ENCODE measurements at places on chromosomes 3 and 15.

GRCh38 chr3:168738527-168739325, 643.0 kb upstream of the GOLIM4 start:
- no peak overlapping the region for H3K4me3 ChIP-seq
- H3K4me1 ChIP-seq: no peaks in the 10 kb centered on the region
- no peaks in the 10 kb centered on the region for H3K36me3 ChIP-seq
- no peak overlapping the region for H3K27ac ChIP-seq
- H3K27me3 ChIP-seq: no peaks in the 10 kb centered on the region

- peak; percentile 23 for DNase-seq
- H3K4me1 ChIP-seq: peaks cover 20% of the 10 kb centered on the region
- H3K27me3 ChIP-seq: no peaks in the 10 kb centered on the region
- no peak overlapping the region for H3K4me3 ChIP-seq
- no peak overlapping the region for H3K27ac ChIP-seq
These were observed 180.9 kb upstream of the TLE3 start for GRCh38 chr15:70278644-70279043.

- no peaks in the 10 kb centered on the region for H3K36me3 ChIP-seq
- H3K27ac ChIP-seq: no peak overlapping the region
- no peak for DNase-seq
- H3K27me3 ChIP-seq: no peaks in the 10 kb centered on the region
These were observed 127.0 kb upstream of the ROBO2 start for GRCh38 chr3:76912841-76913383.

DNA sequence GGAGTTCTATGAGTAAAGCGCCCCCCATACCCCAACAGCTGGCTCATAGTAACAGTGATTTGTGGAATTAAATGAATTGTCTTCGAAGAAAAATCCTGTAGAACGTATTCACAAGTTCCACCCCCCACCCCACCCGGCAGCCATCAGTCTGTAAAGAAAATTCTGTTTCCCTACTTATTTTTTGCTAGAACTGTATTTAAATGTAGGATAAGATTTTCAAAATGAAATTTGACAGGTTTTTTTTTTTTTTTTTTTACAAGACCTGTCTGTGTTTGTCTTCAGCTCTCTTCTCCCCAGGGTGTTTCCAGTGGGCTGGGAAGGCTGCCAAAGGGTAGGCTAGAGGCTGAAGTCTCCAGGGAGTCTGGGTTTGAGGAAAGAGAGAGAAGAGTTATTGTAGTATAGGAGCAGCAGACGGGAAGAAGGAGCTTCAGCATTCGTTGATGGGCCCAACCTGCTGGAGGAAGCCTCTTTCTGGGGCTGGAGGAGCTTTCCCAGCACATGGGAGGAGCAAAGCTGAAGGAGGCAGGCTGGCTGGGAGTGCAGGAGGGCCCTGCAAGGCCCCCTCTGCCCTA, 130.6 kb upstream of the SEMA6D start:
- H3K27me3 ChIP-seq: no peaks in the 10 kb centered on the region
- no peak overlapping the region for H3K27ac ChIP-seq
- H3K4me1 ChIP-seq: no peaks in the 10 kb centered on the region
- no peaks in the 10 kb centered on the region for H3K36me3 ChIP-seq
- DNase-seq: no peak

DNA sequence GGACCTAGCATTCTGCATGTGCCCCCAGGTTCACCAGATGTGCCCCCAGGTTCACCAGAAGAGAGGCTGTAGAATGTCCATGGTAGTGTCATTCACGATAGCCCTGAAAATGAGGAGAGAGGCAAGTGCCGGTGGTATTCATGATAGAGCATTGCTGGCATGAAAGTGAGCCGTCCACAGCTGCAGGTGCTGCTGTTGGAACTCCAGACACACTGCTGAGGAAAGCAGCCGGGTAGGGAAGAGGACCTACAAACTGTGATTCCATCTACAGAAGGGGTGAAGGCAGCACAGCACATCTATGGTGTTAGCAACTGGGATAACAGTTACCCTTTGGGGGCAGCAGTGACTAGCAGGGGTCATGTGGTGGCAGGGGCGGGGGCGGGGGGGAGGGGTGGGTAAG, 125.0 kb upstream of the PLXNA1 start:
- H3K27me3 ChIP-seq: no peaks in the 10 kb centered on the region
- no peak for DNase-seq
- no peak overlapping the region for H3K27ac ChIP-seq

DNA sequence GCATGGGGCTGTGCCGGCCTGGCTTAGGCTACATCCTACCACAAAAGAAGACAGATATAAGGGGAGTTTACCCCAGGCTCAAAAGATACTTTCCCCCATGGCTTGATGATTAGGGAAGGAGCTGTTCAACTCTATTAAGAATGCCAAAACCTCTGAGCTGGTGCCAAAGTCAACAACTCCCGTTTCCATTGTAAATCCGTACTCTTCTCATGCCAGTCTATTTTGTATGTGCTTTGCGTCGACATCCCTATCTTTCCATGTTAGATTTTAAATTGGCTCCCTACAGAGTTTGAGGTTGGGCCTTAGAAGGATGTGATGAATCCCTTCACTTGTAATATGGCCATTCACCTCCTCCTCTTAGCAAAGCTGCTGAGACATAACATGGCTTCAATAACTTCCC, 46.9 kb downstream of the RLBP1 start:
- H3K27me3 ChIP-seq: no peaks in the 10 kb centered on the region
- H3K27ac ChIP-seq: no peak overlapping the region
- peaks cover 59% of the 10 kb centered on the region for H3K36me3 ChIP-seq
- H3K4me1 ChIP-seq: peaks cover 33% of the 10 kb centered on the region

- H3K4me1 ChIP-seq: peaks cover 14% of the 10 kb centered on the region
- no peak overlapping the region for H3K27ac ChIP-seq
- H3K4me3 ChIP-seq: no peak overlapping the region
- no peak for DNase-seq
- no peaks in the 10 kb centered on the region for H3K27me3 ChIP-seq
- no peaks in the 10 kb centered on the region for H3K36me3 ChIP-seq
These were observed 36.4 kb upstream of the PTPRG start for GRCh38 chr3:61524933-61525332.

- no peaks in the 10 kb centered on the region for H3K27me3 ChIP-seq
- no peak for DNase-seq
- H3K4me1 ChIP-seq: peaks cover 41% of the 10 kb centered on the region
- no peaks in the 10 kb centered on the region for H3K36me3 ChIP-seq
- H3K4me3 ChIP-seq: no peak overlapping the region
These were observed 41.0 kb downstream of the FLNB start for GRCh38 chr3:58049143-58049785.

DNA sequence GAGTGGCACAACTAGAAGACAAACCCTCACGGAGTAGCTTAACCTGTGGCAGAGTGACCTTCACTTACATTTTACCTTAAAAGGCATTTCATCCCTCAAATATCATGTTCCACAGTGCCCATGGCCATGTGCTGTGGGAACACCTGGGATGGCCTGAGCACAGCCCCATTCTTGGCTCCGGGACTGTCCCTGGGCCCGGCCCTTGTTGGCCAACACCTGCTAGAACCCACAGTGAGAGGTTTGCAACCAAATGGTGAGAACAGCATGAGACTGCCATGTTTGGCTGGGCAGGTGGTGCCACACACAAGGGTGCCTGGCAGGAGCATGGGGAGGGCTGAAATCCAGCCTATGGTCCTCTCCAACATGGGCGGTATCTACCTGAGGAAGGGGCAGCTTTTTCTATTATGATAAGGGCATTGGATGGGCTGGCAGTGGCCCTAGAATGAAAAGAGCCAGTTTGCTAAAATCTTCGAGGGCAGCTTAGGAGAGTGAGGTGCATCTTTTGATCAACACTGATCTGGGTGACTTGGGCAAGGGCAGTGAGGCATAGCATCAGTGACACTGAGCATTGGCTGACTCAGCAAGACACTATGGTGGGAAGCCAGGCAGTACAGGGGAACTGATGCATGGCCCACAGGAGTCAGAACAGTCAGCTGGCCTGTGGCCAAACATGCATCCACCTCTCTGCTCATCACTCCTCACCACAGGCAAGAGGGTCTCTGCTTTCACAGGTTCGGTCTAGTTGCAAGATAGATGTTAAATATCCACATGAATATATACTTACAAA, 53.9 kb downstream of the SYNM start:
- no peak for DNase-seq
- peaks cover 9% of the 10 kb centered on the region for H3K4me1 ChIP-seq
- no peaks in the 10 kb centered on the region for H3K36me3 ChIP-seq
- no peak overlapping the region for H3K4me3 ChIP-seq

- no peak overlapping the region for H3K4me3 ChIP-seq
- no peak overlapping the region for H3K27ac ChIP-seq
- DNase-seq: no peak
- H3K36me3 ChIP-seq: peaks cover 41% of the 10 kb centered on the region
- H3K27me3 ChIP-seq: no peaks in the 10 kb centered on the region
These were observed 87.4 kb downstream of the FLNB start for GRCh38 chr3:58095603-58096138.

DNA sequence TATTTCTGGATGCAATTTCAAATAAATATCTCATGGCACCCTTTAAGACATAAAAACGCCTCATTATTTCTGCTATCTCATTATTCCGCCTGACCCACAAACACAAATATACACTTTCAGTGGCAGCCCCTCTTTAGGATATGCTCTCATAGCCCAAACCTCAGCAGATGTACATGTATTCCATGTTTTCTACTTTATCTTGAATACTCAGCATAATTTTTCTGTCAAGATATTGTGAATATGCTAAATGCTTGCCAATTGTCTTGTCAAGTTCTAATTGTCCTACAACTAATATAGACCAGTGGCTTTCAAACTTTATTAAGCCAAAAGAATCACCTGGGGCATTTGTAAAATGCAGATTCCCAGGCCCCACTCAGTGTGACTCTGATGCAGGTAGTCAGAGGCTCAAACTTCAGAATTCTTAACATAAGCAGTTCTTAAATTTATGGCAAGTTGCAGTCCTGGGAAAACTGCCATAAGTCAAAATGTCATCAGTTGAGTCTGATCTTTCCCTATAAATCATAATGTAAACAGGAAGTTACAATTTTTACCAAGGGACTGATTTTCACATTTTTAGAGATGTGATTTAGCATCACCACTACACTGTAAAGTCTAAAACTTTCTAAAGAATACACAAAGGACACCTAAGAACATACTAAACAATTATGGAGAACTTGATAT, 135.1 kb downstream of the TBL1XR1 start:
- H3K27me3 ChIP-seq: no peaks in the 10 kb centered on the region
- H3K4me3 ChIP-seq: no peak overlapping the region
- H3K36me3 ChIP-seq: peaks cover 62% of the 10 kb centered on the region
- peaks cover 62% of the 10 kb centered on the region for H3K4me1 ChIP-seq
- no peak for DNase-seq

DNA sequence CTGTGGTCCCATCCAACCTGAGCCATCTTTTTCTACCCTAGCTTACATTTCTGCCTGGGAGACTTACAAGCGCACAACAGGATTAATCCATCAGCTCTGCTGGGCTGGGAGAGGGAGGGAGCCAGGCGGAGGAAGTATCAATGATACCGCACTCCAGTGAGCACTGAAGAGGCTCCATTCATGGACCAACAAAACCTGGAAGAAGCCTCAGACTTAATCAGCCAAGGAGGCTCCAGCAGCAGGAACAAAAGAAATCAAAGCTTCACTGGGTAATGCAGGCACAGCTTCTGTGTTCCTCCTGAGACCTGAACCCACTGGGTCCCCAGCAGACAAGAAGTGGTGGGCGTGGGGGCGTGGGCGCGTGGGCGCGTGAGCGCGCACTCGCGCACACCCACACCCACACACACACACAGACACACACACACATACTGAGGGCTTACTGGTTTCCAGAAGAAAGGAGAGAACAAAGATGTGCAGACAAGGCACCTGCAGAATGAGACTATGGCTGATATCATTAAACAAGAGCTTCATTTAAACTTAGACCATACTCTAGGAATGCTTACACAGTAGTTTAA, 87.0 kb upstream of the BOC start:
- DNase-seq: no peak
- peaks cover 5% of the 10 kb centered on the region for H3K4me1 ChIP-seq
- no peaks in the 10 kb centered on the region for H3K36me3 ChIP-seq
- no peak overlapping the region for H3K27ac ChIP-seq

DNA sequence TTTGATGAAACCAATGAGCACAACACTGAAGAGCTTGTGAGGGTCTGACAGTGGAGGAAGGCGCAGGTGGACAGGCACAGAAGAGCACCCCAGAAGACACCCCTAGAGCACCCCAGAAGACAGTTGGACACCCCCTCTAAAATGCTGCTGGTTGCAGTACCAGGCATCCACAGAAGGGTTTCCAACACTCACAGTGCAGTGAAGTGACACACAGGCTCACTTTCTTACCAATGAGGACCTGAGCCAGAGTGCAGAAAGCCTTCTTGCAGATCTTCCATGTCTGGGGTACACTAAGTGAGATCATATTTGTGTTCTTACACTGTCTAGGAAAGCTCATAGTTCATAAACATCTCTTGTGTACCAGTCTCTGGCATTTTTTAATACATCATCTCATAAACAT, 27.6 kb downstream of the CCNL1 start:
- peaks cover 13% of the 10 kb centered on the region for H3K36me3 ChIP-seq
- H3K4me1 ChIP-seq: peaks cover 83% of the 10 kb centered on the region
- H3K4me3 ChIP-seq: no peak overlapping the region
- peak overlapping the region; percentile 91 for H3K27ac ChIP-seq

DNA sequence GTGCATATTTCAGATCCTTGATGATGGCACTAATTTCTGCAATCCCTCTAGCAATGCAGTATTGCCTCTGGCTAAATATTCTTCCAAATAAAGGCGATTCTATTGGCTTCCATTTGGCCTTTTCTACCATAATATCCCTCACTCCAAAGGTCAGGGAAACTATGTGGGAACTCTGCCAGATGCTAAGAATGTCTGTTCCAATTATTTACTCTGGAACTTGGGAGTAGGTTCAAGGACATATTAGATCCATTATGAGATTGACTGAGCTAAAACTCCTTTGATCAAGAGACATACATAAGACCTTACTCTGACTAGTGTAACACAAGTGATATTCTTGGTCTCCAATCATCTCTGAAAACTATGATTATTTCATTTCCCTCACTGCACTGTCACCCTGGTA, 674.5 kb upstream of the NECTIN3 start:
- H3K4me3 ChIP-seq: no peak overlapping the region
- no peaks in the 10 kb centered on the region for H3K36me3 ChIP-seq
- no peak overlapping the region for H3K27ac ChIP-seq
- DNase-seq: no peak
- H3K4me1 ChIP-seq: no peaks in the 10 kb centered on the region
- no peaks in the 10 kb centered on the region for H3K27me3 ChIP-seq

DNA sequence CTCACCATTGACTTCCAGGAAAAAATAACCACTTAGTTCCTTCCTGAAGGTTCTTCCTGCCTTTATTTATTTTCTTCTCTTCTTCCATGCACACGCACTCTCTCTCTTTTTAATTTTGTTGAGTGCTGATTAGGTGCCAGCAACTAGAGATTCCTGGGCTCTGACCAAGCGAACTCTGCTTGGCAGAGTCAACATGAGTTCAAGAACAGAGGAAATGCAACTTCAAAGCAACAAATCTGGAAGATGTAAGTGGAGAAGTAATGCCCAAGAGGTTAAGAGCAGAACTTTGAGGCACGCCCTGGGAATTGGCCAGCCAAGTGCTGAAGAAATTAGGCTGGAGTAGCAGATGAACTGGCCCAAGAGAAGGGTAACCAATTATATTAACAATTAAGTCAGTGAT, 8.5 kb downstream of the ERC2 start:
- peaks cover 70% of the 10 kb centered on the region for H3K27me3 ChIP-seq
- no peak for DNase-seq
- no peak overlapping the region for H3K27ac ChIP-seq

Data from activated T-cell treated with anti-CD3 and anti-CD28 coated beads, Interleukin-2, amount 50 U/mL, for 24 hours (primary cell).